Myocyte (in vitro differentiated cells): ENCODE measurements at places on chromosomes 12 and 14. TPM values are rescaled to one million over a fixed set of nuclear protein-coding genes. Genes with fewer than 3 reads are reported as not detected.

DNA sequence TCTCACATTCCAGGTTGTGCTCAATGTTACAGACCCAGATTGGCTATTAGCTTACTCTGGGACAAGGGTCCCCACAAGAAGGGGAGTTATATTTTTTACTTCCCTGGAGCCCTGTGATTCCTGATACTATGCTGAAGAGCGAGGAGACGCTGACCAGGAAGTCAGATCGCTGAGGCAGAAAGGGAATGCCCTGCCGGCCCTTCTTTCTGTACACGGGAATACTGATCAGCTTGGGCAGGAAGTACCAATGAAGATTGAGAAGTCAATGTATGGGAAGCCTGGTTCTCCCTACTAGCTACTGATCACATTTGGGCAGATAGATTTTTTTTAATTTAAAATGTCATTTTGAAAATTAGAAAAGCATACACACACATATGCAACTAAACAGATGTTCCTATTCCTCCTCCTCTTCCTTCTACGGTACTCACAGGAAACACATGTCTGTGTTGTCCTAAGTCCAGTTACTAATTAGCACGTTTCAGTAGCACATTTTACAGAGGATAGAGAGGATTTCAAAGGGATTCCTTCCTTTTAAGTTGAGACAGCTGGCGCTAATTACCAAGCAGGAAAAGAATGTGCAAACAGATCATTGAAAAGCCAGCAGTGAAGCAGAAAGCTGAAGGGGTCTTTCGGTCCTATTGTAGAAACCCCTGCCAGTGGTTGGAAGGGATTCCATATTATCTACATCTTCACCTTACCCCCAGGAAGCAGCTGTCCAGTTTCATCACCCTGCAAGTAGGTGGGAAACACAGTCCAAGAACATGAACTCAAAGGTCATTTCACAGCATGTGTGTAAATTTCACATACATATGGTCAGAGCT, 292.4 kb downstream of the DUSP6 start:
- peak; percentile 7 for DNase-seq

- DNase-seq = no peak
Measured at GRCh38 chr12:117470804-117471203, 109.4 kb upstream of the NOS1 start.

DNA sequence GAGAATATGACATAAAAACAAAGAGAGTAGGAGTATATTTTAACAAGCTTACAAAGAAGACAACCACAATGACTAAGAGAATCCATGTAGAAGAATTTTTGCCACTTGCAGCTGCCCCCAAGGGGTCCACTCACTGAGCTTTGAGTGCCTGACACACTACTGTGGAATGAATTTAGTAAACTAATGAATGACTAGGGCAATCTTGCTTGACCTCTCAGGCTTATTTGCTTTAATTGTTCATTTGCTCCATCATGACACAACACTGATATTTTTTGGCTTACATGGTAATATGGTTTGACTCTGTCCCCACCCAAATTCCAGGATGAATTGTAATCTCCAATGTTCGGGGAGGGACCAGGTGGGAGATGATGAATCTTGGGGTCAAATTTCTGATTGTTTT, 249.1 kb upstream of the FAR2 start:
- DNase-seq = no peak

- peak; percentile 24 for DNase-seq
Measured at GRCh38 chr12:13061377-13061776, 17.2 kb downstream of the FAM234B start.

- no peak for DNase-seq
Measured at GRCh38 chr12:48185181-48185919, 1.9 kb downstream of the CCDC184 start.

DNA sequence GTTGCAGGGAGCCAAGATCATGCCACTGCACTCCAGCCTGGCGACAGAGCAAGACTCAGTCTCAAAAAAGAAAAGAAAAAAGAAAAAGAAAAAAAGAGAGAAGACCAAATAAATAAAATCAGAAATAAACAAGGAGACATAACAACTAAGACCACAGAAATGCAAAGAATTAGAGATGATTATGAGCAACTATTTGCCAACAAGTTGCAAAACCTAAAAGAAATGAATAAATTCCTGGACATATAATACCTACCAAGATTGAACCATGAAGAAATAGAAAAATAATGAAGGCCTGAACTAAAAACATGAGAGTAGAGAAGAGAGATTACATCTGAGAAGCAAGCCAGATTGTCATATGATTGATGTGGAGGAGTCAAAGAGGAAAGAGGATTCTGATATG, 17.6 kb upstream of the EPS8 start:
- no peak for DNase-seq

Gene GDF3
- not detected in 2 replicates for total RNA-seq

Gene IAPP
- not detected in 2 replicates for total RNA-seq

Gene PRIMA1
- total RNA-seq = not detected in 2 replicates

Gene FKBP3
- total RNA-seq = 66.3 and 67.0 TPM in 2 replicates
